Mononuclear cell (primary cell): ENCODE measurements at places on chromosomes 13 and 19. TPM values are rescaled to one million over a fixed set of nuclear protein-coding genes. Genes with fewer than 3 reads are reported as not detected.

Gene PRDX2
- 55.5 TPM for total RNA-seq

Gene CRX
- not detected for total RNA-seq

Gene ZFR2
- 0.21 TPM for total RNA-seq

Gene NANOS3
- not detected for total RNA-seq

Gene ATXN8OS
- total RNA-seq, result not detected

Gene PTH2
- not detected for total RNA-seq

Gene CEACAM21
- 3.9 TPM for total RNA-seq

Gene MBD3L3
- total RNA-seq, result not detected
